Omental fat pad (tissue), 4 donors: ENCODE measurements at places on chromosomes 2 and 18. TPM values are rescaled to one million over a fixed set of nuclear protein-coding genes. Genes with fewer than 3 reads are reported as not detected.

The G6PC2 gene
- total RNA-seq, result not detected

The SERPINB4 gene
- not detected for total RNA-seq

- no peak for DNase-seq
Observed at GRCh38 chr2:8481463-8482009, 200.3 kb upstream of the ID2 start.

DNA sequence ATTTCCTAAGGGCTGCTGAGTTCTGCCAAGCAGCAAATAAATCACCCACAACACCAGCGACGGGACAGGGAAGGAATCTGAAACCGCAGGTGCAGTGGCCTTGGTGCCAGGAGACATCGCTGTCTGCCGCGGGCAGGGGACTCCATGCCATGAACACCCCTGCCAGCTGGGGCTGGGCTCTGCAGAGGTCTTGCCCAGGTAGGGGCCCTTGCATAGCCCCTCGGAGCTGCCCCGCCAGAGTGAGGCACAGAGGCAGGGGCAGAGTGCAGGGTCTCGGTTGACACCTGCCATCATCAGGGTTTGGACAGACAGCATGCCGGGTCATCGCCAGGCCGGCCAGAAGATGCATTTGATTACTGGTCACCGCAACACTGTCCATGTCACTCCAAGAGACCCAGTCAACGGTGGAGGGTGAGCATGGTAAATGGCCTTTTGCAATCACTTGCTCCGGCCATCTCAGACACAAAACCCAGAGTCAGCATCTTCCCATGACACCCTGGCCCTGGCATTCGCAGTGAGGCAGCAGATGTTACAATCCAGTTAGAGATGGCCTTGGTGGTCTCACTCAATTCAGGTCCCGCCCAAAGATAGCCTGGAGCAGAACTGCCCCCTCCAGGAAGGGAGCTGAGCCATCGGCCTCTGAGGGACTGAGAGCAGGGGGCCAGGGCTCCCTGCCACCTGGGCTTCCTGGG lies 255.4 kb downstream of the NDUFA10 start:
- no peak for DNase-seq

DNA sequence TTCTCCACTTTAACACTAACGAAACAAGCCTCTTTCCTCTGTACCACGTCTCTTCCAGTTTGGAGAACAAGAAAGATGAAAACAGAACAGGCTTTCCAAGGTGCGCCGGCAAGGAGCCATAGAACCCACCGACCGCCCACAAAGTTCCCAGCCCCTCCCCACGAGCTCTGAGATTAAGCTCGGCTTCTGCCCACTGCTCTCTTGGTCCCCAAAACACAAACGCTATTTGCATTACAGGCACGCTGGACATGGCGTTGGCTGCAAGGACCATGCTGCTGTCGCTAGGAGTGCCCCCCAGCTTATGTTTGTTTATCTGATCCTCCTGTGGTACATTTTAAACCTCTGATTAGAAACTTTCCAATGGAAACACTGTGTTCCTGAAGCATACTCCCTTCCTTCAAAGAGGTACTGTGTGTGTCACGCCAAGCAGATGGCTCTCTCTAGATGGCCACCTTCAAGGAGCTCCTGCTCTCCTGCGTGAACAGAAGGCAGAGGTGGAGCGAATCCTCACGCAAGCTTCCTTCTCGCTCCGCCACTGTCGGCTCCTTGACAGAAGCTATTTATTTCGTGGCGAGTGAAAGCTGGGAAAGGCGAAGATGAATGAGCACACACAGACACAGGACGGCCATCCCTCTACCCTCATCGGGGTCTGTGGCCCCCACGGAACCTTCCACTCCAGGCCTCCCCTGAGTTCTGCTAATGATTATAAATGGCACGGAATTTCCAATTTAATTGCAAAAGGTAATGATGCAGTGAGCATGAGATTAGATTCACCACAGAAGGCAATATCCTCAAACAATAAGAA lies 166.2 kb downstream of the EIPR1 start:
- no peak for DNase-seq

DNA sequence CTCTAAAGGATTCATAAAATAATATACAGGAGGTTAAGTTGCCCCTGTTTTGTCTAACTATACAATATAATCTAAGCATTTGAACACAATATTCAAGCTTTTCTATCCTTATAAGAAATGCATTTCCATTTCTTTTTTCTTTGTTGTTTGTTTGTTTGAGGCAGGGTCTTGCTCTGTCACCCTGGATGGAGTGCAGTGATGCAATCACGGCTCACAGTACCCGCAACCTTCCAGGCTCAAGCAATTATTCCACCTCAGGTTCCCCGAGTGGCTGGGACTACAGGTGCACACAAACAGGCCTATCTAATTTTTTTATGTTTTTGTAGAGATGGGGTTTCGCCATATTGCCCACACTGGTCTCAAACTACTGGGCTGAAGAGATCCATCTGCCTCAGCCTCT lies 307.8 kb downstream of the ZNF804A start:
- no peak for DNase-seq

The THSD7B gene
- total RNA-seq, result 3.6 TPM

The NEU2 gene
- not detected for total RNA-seq

The UNC80 gene
- not detected for total RNA-seq

DNA sequence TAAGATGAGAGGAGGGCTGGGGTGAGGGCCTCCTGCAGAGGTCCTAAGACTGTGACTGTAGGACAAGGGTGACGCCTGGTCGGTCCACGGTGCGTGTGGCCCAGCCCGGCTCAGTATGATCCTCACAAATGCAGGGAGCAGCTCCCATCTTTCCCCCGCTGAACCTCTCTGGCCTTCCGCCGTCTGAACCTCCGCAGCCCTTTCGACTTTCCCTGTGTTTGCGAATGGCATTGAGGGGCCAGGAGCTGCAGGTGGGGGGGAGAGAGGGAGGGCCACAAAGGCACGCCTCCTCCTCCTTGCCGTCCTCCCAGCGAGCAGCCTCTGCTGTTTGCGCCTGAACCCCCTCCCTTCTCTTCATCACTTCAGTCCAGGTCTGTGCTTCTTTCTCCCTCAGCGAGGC lies 68.6 kb upstream of the PXDN start:
- DNase-seq, result no peak

The CHRNG gene
- not detected for total RNA-seq

DNA sequence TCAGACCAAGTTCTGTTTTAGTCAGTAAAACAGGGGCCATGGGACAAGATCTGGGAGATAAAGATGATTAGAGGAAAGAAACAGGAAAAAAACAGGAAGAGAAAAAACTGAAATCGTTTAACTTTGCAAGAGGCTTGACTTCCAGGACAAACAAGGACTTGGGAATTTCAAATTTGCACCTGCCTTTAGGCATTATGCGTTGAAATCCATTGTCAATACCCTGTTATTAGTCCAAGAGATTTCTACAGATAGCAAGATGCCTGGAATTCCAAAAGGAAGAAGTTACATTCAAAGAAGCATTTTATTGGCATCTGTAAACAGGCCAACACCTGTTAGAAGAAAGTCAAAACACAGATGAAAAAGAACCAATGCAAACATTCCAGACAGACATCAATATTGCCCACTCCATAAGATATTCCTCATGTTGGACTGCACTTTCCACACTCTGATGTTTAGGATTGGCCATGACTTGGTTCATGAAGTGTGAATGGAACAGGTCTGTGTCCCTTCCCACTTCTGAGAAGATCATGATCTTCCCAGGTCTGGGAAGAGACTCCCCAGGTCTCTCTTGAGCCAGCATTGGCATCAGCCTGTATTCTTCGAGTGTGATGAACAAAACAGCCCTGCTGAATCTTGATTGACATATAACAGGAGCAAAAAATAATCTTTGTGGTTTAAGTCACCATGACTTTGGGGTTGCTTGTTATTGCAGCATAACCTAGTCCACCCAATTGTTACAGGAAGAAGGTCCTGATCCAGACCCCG lies 181.4 kb upstream of the FN1 start:
- DNase-seq, result no peak

DNA sequence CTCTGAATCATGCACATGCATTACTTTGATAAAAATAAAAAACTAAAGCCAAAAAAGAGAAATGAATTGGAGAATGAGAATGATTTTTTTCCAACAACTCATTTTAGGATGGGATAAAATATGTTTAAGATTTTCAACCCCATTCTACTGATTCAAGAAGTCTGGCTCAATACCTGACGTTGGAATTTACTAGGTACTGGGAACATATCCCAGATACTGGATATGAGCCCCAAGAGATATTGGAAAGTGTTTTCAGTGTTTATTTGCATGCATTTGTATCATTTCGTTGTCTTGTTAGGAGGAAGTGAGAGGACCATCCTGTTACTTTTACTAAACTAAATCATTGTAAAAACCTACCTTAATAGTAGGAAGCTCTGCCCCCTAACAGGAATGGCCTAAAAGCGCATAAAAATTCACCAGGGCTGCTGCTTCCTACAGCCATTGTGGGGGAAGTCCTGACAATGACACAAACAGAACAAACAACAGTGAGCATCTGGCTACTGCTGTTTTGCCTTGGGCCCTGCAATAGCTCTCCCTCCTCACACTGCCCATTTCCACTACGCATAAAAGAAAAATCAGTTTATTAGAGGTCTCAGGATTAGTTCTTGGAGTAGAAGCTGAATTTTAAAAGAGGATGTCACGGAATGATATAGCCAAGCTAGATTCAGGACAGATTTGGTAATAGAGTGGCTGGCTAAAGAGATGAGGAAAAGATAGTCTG lies 35.2 kb downstream of the ANKAR start:
- no peak for DNase-seq

The GALNT3 gene
- total RNA-seq, result 0.82 TPM

DNA sequence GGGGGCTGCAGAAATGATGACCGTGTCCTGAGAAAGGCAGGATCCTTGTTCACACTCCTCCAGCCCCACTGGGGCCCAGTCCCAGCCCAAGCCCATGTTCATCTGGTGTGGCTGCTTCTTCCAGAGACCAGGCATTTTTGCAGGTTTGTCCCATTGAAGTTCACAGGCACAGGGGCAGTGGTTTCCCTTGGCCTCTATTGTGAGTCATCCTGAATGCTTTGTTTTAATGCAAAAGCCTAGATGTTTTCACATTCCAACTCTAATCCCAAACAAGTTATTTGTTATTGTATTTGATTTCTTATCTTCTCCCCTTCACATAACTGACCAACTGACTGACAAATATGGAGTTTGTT lies 426.4 kb upstream of the ID2 start:
- DNase-seq, result no peak

DNA sequence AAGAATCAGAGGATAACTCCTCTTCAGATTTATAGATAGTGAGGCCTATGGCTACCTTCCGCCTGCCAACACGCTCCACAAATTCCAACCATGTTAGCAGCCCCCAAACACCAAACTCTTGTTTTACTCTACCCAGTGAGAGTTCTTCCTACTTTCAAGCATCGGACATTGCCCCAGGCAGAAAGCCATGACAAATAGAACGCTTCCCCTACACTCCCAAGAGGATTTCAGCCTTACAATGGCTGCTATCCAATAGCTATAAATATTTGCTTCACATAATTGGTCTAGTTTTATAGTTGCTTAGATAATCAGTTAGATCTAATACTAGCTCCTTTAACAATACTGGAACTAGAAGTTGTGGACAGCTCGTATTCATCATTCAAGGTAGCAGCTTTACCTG lies 503.4 kb upstream of the VRK2 start:
- no peak for DNase-seq

- DNase-seq, result no peak
Observed at GRCh38 chr2:150847578-150847977, 360.1 kb upstream of the RND3 start.

- no peak for DNase-seq
Observed at GRCh38 chr2:54995553-54995952, 54.7 kb downstream of the RTN4 start.

GRCh38 chr2:239835056-239835455 lies 190.1 kb downstream of the NDUFA10 start:
- DNase-seq, result no peak

The TMEM17 gene
- 1.2 TPM for total RNA-seq

DNA sequence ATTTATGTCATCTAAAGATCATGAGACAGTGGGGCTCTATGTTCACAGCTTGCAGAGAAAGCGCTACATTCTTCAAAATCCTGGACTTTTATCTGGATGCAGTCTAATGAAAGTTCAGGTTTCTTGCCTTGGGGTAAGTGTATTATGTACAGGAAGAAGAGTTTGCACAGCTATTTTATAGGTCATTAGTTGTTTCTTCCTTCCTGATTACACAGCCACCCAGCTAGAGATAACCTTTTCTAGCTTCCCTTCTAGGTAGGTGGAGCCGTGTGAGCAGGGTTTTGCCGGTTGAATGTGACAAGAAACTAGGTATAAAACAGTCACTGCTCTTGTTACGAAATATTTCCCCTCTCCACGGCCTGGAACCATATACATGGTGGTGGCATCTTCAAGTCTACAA lies 800.8 kb upstream of the SOX11 start:
- no peak for DNase-seq

DNA sequence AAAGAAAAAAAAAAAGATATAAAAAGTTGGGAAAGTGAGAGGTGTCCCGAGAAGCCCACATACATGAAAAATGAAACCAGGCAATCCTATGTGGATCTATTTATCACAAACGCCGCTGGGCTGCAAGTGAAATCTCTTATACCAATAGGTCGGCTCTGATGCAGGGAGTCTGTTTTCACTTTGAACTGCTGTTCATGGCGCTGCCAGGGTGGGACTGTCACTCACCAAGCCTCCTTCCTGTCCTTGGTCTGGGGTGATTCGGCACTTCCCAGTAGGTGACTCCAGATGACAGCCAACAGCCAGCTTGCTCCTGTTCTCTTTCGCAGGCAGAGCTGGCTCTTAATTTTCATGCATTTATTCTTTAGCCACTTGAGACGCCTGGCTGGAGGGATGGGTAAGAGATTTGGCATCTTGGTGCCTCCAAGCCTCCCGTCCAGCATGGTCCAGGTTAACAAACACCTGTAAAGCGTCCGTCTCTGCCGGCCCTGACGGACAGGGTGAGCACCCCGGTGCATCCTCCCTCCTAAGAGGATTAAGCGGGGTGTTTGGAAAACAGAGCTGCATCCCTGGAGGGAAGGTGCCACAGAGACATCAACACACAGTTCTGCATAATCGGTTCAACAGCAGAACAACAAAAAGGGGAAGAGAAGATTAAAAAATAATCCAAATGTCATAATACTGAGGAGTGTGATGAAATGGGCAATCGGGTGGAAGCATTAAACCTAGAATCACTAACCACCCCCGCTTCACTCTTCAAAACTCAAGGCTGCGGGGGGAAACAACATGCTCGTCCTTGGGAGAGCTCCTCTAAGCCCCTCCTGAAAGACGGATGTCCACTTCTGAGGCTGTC lies 58.7 kb downstream of the STEAP3 start:
- DNase-seq, result no peak

The C2orf78 gene
- not detected for total RNA-seq

- no peak for DNase-seq
Observed at GRCh38 chr2:138391946-138392345, 109.6 kb upstream of the SPOPL start.

The LAMA3 gene
- 54.0 TPM for total RNA-seq

GRCh38 chr2:91974401-91975129 lies 2896.7 kb upstream of the TEKT4 start:
- no peak for DNase-seq

The PRSS56 gene
- total RNA-seq, result not detected

- DNase-seq, result peak; percentile 36
Observed at GRCh38 chr2:150485871-150486538, 1.5 kb downstream of the RND3 start.

The PDE1A gene
- total RNA-seq, result 9.7 TPM

The FZD7 gene
- 9.3 TPM for total RNA-seq

- DNase-seq, result no peak
Observed at GRCh38 chr2:43480874-43481273, 115.0 kb downstream of the THADA start.

- no peak for DNase-seq
Observed at GRCh38 chr2:104866883-104867812, 13.2 kb downstream of the POU3F3 start.

The TMEM163 gene
- total RNA-seq, result 0.38 TPM

The SNRPD1 gene
- 28.5 TPM for total RNA-seq

- peak; percentile 80 for DNase-seq
Observed at GRCh38 chr2:156332534-156333273, at the start of gene NR4A2. Gene NR4A2 (minus strand): TSS chr2:156332721. CDS start chr2:156330186, 2,535 bp downstream.

The CCNT2 gene
- total RNA-seq, result 40.8 TPM
